ENCODE measurements at places on chromosomes 7 and 10.

DNA sequence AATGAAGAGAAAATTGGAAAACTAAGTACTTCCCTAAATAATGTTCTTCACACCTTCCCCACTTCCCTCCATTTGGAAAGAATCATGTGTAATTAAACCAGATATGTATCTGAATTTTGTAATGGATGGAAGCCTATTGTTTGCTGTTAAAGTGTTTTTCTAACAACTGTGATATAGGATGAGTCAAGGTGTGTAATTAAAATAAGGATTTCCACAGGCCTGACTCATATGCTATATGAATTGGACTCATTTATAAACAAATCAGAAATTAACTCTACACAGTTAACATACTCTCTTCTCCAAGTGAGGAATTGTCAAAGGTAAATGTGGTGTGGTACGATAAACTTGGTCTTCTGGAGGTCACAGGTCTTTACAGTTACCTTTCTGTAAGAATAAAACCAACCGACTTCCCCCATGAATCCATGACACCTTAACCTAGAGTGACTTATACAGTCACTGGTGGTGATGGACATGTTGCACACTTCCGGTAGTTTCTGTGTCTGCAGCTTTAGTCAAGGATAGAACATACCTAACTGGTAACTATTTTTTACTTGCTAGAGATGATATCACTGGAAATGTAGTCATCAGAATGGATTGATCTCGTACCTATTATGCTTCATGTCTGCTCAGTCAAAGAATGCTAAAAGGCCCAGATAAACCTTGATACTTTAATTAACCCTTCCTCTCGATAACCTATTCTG lies 12.8 kb downstream of the PNLIPRP3 start:
- no peak for DNase-seq

GRCh38 chr10:103724771-103725170 lies 130.6 kb downstream of the SH3PXD2A start:
- no peak for DNase-seq

- DNase-seq = no peak
These were observed 187.9 kb upstream of the MALRD1 start for GRCh38 chr10:18860631-18861240.

DNA sequence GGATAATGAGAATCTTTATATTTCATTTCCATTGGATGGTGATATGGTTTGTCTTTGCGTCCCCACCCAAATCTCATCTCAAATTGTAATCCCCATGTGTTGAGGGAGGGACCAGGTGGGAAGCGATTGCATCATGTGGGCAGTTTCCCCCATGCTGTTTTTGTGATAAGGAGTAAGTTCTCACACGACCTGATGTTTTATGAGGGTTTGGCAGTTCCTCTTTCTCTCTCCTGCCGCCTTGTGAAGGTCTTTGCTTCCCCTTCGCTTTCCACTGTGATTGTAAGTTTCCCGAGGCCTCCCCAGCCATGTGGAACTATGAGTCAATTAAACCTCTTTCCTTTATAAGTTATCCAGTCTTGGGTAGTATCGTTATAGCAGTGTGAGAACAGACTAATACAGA lies 59.4 kb downstream of the MTPN start:
- no peak for DNase-seq

GRCh38 chr10:95121904-95122303 lies 52.6 kb upstream of the CYP2C8 start:
- DNase-seq = no peak

GRCh38 chr10:31479752-31480151 lies 160.7 kb downstream of the ZEB1 start:
- DNase-seq = no peak

GRCh38 chr10:13862546-13863233 lies 275.9 kb downstream of the PRPF18 start:
- DNase-seq = no peak

- DNase-seq = no peak
These were observed 52.6 kb downstream of the GTF2I start for GRCh38 chr7:74709880-74710671.

- no peak for DNase-seq
These were observed 111.4 kb upstream of the ZEB1 start for GRCh38 chr10:31207636-31208035.

- no peak for DNase-seq
These were observed 27.6 kb upstream of the PIK3AP1 start for GRCh38 chr10:96747734-96748550.

GRCh38 chr10:49170632-49171325 lies 17.4 kb downstream of the TMEM273 start:
- DNase-seq = no peak

- DNase-seq = no peak
These were observed 56.8 kb upstream of the CD36 start for GRCh38 chr7:80581486-80582260.

DNA sequence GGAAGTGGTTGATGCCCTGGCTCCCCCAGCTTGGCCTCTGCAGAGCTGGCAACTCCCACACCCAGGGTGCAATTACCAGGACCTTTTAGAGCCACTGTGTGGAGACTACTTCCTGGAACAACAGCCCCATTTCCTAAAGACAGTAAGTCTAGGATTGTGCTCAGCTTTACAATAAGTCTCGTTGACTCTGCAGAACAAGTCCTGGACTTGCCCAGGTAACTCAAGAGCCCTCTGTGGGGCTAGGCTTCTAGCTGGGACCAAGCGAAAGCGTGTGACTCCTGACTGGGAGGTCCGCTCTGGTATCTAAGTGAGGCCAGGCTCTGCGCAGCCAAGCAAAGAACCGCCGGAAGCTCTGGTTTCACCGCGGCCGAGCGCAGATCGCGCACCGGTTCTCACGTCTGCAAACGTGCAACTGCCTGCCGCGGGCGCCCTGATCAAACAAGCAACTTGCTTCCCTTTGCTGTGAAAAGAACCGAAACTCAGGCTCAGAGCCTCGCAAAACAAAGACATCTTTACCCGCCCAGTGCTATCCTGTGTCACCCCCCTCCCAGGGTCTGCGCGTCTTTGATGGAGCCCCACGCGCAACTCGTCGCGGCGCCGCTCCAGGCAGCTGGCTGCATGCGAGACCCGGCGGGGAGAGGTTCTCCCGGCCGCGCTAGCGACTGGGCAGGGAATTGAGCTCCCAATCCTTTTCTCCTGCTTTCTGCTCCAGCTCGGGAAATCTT lies 4.4 kb upstream of the PDLIM1 start:
- DNase-seq = peak; percentile 32

DNA sequence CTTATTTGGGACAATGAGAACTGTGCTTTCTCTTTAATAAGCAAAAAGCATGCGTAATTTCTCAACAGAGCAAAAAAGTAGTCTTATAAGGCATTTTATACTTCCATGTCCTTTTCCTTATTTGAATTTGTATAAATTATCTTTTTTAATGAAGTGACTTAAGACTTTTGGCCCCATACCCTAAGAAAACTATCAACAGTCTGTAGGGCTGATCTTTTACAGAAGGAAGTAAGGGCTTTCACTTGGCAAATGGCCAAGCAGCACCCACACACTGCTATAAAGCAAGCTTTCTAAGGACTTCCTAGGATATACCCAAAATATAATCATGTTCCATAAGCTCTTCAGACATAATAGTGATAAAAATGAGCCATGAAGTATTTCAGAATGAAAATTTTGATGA lies 3.4 kb downstream of the CRPPA start:
- no peak for DNase-seq

DNA sequence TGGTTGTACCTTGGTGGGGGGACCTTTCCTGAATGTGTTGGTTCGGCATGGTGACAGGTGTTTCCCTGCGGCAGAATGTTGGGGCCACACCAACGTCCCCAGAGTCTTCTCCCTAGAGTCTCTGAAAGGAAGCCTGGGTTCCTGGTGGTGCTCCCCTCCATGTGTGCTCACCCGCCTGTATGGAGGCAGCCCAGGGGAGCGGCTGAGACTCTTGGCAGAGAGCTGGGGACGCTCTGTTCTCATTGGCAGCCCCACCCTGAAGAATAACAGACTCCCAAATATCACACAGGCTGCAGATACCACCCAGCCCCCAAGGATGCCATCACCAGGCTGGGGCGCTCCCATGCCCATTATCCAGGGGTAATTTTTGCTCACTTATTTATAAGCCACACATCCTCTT lies 34.8 kb downstream of the CHST12 start:
- DNase-seq = no peak

GRCh38 chr7:116209561-116210070 lies 723 bp upstream of the TES start:
- DNase-seq = no peak

DNA sequence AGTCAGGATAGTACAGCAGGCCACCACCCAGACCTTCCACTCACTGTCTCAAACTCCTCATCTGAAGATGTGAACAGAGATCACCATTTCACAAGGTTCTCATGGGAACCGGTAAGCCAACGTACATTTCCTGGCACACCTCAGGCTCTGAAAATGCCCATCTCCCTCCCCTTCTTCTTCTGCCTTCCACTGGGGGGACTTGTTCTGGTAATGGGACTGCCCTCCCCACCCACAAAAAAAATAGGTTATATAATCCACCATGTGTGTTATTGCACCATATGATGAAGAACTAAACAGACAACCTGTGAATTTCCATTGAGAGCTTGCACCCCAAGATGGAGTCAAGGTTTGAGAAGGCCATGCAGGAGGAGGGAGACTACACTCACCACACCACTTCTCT lies 42.1 kb upstream of the IKZF1 start:
- no peak for DNase-seq

- no peak for DNase-seq
These were observed 105.2 kb upstream of the PRPS1L1 start for GRCh38 chr7:18132811-18133210.

DNA sequence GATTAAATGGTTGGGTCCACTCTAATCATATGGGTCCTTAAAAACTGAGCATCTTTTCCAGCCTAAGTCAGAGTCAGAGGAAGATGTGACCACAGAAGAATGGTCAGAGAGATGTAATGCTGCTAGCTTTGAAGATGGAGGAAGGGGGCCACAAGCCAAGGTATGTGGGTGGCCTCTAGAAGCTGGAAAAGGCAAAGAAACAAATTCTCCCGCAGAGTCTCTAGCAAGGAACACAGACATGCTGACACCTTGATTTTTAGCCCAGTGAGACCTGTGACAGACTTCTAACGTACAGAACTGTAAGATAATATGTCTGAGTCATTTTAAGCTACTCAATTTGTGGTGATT lies 1.5 kb upstream of the EXOC6 start:
- DNase-seq = no peak

DNA sequence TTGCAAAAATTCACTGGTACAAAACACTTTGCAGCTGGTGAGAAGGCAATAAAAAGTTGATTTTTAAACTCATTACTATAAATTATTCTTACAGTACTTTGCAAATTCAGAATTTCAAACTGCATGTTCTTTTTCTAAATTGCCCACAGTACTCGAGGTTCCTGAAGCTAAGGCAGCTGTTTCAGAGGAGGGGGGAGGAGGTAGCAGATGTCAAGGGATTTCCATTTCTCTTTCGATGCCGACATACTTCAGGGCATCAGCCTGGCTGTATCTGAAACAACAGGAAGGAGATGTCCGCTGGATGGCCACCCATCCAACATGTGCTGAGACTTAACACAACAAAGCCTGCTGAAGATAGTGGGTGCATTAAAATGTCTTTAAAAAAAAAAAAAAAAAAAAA lies 76.7 kb downstream of the EZH2 start:
- no peak for DNase-seq

GRCh38 chr10:28478646-28479045 lies 54.3 kb upstream of the WAC start:
- DNase-seq = no peak

GRCh38 chr10:13758312-13758711 lies 171.5 kb downstream of the PRPF18 start:
- DNase-seq = no peak

GRCh38 chr10:85647741-85648140 lies 718.9 kb downstream of the GRID1 start:
- no peak for DNase-seq

DNA sequence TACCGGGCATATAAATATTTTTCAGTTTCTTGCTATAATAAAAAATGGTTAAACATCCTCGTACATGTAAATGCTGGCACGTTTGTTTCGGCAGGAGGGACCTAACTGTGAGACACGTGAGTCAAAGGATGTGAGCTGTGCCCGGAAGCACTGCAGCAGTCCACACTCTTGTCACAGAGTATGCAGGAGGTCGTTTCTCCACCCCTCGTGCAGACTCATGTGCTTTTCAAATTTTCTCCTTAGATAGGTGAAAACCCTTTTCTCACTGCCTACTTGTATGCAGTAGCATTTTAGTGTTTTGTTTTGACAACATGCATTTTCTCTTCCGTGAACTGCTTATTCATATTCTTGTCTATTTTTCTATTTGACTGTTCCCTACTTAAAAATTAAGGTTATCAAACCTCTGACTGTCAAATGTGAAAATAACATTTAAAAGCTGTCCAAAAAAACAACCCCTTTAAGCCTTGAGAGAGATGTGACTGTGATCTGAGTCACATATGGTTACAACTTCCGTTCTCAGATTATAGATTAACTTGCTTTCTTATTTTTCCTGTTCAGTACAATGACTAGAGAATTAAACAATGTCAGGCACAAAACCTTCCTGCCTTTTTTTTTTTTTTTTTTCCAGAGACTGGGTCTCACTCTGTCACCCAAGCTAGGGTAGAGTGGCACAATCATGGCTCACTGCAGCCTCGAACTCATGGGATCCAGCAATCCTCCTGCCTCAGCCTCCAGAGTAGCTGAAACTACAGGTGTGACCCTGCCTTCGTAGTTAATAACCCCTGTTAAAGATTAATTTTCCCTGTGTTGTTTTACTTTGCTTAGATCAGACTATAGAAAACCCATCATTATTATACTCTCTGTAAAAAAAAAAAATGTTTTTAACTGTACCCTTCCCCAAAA lies 45.1 kb downstream of the DPY19L1 start:
- no peak for DNase-seq

GRCh38 chr10:108434559-108435252 lies 1270.2 kb upstream of the SORCS1 start:
- DNase-seq = no peak

DNA sequence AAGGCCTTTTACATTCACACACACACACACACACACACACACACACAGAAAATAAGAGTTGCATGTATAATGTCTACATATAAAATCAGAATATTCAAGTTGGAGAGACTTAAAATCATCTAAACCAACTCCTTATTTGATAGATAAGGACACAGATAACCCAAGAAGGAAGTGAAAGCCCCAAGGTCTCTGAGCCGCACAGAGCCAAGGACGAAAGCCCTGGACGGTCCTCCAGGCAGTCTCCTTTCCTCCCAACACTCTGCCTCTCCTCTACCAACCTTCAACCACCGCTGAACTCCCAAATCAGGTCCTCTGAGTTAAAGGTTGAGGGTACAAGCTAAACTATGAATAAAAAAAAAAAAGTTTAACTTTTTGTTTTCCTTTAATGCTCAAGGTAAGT lies 28.2 kb downstream of the UBE2H start:
- no peak for DNase-seq

DNA sequence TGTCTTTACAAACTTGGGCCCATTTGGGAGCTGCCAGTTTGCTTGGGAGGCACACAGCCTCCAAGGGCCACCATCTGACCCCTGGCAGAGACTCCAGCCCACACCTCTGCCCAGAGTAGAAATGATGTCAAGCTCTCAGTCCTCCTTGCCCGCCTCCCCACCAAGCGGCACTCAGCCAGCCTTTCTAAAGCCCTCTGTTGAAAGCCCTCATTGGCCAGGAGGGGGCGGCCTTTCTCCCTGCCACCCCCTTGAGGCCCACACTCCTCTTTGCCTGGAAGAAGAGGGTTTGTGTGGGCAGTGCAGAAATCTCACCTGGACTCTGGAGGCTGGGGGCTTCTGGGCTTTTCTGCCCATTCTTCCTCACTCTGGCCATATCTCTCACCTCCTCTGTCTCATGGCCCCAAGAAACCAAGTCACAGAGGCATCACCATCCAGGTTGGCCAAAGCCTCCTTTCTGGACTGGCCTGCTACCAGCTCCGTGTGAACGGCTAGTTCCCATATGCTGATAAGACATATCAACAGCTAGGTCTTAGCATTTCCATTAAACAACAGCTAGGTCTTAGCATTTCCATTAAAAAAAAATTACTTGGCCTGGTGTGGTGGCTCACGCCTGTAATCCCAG lies 36.1 kb downstream of the UBTD1 start:
- no peak for DNase-seq
